Activated naive CD8-positive, alpha-beta T cell treated with anti-CD3 and anti-CD28 coated beads, Interleukin-2, amount 10 ng/mL, durations not matched to agents 7 days and 5 days (primary cell): ENCODE measurements at places on chromosomes 5 and 9.
A peak's percentile ranks its signal among the peaks of the same experiment; 100 is the strongest.

GRCh38 chr9:95004411-95005277, 278.1 kb downstream of the AOPEP start:
- DNase-seq, result peak; percentile 62

DNA sequence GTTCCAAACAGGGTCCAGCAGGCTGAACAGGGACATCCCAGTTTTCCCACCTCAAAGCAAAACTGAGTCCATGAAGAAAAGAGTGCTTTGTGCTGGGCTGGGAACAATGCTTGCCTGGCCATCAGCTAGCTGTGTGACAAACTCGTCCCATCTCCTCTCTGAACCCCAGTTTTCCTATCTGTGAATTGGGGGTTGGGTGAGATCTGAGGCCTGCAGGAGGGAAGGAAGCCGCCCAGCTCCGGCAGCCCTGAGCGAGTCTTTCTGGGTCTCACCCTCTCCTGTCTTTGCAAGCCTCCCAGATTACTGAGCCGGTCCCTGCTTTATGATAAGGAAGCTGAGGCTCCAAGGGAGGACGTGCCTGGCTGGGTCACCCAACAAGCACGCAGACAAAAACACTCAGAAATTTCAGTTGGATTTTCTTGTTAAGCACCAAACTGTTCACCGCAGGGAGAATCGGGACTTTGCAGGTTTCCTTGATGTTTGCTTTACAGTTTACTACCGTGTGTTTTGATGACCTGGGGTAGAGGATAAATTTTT, 82.6 kb upstream of the LMX1B start:
- no peak for DNase-seq

- DNase-seq, result no peak
These were observed 26.9 kb upstream of the PLIN2 start for GRCh38 chr9:19154135-19154612.

DNA sequence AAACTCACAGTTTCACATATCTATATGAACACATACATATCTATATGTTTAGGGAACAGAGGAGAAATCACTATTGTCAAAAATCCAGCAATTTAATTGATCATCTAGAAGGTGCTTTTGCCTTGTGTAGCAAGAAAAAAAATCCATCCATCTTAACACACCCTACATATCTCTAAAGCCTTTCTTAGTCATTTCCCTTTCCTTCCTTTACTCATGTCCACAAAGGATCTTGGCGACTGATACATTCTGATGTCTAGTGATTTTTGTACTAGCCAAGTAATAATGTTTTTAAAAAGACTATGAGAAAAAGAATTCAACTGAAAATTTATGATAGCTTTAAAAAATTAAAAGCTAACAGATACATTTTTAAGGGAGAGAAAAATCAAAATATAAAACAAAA, 22.5 kb downstream of the ZDHHC21 start:
- no peak for DNase-seq

- no peak for DNase-seq
These were observed 165.0 kb upstream of the ZNF462 start for GRCh38 chr9:106697750-106698502.

DNA sequence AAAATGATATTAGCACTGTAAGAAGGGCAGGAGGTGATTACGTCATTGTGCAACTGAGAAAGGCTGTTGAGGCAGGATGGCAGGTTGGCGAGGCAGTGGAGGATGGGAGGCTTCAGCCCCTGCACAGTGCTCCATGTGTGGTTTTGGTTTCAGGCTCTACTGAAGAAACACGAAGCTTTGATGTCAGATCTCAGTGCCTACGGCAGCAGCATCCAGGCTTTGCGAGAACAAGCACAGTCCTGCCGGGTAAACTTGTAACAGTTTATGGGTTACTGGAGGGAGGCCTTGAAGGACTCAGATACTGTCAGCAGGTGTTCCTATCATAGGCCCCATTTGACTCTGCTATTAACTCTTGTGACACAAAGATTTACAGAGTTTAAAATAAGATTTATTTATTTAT, 35.1 kb downstream of the SPTAN1 start:
- peak; percentile 62 for DNase-seq

DNA sequence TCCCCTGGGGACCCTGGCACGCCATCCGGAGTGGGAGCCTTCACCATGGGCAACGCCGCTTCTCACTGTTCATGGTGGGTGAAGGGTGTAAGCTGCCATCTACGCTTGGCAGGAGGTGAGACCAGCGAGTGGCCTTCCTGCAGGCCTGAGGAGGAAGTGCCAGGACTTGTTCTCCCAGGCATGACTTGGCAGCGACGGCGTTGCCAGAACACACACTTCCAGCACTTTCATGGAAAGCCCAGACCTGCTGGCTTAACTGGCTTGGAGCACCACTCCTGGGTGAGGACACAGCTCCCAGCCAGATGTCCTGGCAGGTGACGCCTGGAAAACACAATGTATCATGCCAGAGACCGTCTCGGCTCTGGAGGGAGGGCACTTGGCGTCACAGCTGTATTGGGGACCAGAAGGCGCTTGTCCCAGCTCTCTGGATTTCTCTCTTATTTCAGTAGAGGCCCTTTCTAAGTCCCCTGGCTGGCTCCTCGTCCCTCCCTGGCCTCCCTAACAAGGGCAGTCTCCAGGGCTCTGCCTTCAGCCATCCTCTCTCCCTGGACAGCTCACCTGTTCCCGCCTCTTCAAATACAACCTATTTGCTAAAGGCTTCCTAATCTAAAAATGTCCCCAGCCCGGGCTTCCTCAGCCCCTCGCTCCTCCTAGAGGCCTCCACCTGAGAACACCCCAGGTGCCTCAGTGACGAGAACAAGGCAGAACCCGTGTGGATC, 188.3 kb downstream of the OLFM1 start:
- DNase-seq, result no peak

GRCh38 chr9:28004900-28005299, 431.6 kb upstream of the C9orf72 start:
- no peak for DNase-seq

DNA sequence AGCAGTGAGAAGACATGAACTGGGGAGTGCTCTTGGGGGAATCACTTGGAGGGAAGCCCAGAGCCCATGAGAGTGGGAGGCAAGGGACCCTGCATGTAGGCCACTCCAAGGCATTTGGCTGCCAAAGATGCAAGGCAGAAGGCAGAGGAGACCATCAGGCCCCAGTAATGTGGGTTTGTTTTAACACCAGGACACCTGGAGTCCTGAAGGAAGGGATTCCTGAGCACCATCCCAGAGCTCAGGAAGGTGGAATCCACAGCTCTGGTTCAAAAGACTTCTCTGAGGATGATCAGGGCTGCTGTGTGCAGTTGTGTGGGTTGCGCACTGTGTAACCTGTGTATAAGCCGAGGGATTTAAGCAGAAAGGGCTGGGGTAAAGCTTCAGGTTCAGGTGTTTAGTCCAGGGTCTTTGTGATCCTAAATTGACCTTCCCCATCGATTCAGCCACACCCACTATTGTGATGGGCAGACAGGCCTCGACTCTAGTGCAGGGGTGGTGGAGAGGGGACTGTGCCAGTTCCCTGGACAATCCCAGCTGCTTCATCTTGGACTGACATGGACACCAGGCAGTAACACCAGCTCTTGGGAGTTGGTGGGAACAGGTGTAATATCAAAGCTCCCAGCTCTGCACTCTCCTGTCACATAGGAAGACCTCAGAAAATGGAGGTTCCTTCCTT, 11.0 kb downstream of the B4GALT7 start:
- no peak for DNase-seq

DNA sequence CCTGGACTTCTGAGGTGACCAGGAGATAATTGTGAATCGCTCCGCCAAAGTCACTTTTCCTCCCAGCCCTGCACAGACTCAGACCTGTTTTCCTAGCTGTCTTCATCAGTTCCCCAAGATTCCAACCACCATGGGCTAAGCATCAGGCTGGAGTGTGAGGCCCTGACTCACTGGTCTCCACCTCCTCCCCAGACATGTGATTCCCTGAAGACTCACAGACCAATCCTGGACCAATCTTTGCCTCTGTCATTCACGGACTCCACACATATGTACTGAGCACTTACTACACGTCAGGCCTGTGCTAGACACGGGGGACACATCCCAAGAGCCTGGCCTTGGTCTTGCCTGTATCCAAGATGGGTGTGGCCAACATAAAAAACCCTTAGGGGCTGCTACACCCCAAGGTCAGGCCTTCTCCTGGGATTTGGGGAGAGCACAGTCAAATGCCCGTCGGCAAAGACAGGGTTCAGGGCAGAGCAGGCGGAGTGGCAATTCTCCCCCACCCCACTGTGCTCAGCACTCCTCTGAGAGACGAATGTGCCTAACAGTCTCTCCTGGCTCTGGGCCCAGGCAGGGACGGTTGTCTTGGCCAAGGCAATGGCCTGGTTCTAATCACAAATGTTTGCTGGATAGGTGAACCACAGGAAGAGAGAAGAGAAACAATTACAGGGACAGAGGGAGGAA, 11.9 kb downstream of the EEIG1 start:
- DNase-seq, result no peak

- no peak for DNase-seq
These were observed 230.2 kb downstream of the AOPEP start for GRCh38 chr9:94956731-94957130.

- no peak for DNase-seq
These were observed 957.3 kb downstream of the CDH12 start for GRCh38 chr5:21895766-21896350.

GRCh38 chr5:177027665-177028064, 5.2 kb downstream of the ZNF346 start:
- DNase-seq, result no peak

- peak; percentile 72 for DNase-seq
These were observed 9.0 kb downstream of the CCDC69 start for GRCh38 chr5:151214614-151215545.

GRCh38 chr5:89187883-89188465, 305.0 kb upstream of the MEF2C start:
- no peak for DNase-seq

DNA sequence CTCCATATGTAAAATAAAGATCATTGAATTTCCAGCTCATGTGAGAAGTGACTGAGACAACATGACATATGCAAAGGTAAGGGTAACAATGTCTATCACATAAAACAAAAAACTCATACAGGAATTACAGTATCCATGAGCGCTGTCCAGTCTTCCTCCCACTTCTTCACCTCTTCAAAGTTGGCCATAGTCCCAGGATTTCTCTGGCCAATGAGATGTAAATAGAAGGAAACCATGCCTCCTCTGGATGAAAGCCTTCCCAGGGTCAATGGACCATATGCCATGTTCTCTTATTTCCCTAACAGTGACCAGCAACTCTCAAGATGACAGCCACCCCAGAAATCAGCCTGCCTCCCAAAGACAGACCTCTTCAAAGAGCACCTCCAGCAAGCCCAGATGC, 75.5 kb downstream of the SEMA5A start:
- no peak for DNase-seq

GRCh38 chr5:56481428-56482357, 248.6 kb upstream of the ANKRD55 start:
- peak; percentile 50 for DNase-seq

DNA sequence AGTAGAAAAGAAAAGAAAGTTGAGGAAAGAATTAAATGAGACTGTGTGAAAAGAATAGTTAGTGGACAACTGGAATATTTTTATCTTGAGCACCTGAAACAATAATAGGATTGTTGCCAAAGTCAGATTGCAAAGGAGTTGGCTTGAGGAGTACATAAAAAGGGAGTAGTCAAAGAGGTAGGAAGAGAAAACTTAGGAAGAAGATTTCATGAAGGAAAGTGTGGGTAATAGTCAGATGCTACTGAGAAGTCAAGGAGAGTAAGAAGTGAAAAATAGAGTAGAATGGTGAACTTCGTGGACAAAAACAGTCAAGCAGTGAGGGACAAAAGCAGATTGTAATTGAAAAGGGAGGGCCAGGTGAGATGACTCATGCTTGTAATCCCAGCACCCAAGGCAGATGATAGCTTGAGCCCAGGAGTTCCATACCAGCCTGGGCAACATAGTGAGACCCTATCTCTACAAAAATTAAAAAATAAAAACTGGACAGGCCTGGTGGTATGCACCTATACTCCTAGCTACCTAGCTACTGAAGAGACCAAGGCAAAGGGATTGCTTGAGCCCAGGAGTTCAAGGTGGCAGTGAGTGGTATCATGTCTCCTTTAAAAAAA, 178.9 kb downstream of the NIPBL start:
- no peak for DNase-seq

DNA sequence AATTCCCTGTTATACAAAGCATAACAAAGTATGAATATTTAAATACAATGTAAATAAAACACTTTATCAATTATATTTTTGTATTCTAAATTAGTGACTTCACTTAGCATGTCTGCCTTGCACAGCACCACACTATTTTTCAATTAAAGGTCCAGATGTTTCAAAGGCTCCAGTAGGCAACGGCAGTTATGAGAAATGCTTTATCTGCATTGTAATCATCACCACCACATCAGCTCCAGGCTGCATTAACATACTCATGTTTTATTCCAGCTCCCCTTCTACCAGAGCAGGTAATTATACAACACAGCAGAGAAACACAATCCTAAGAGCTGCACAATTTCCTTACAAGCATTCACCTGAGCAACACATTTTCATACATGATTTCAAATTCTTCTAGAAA, 102.8 kb downstream of the MAPKAP1 start:
- no peak for DNase-seq

DNA sequence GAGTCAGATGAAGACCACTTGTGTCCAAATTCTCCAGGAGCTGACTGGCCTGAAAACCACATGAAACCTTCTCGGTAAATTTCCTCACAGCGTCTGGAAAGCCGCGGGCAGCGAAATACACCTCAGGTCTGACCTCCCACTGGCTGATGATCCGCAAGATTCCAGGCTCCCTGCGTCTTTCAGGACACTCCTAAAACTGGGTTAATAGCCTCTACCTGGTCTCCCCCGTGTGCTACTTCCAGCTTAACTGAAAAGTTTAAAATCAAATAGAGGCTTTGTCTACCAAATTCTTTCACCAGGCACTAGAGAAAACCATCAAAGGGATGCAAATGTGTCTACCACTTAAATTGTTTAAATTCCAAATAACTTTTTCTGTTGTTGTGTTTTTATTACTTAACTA, 312.6 kb downstream of the DRD1 start:
- no peak for DNase-seq

GRCh38 chr5:148768806-148769415, 57.5 kb upstream of the ADRB2 start:
- no peak for DNase-seq

GRCh38 chr5:53877243-53877642, 316.8 kb downstream of the NDUFS4 start:
- no peak for DNase-seq

- no peak for DNase-seq
These were observed 27.0 kb downstream of the ADGRD2 start for GRCh38 chr9:124477211-124477647.
